GM10248 (cell line): ENCODE measurements at places on chromosomes 3 and 15.

DNA sequence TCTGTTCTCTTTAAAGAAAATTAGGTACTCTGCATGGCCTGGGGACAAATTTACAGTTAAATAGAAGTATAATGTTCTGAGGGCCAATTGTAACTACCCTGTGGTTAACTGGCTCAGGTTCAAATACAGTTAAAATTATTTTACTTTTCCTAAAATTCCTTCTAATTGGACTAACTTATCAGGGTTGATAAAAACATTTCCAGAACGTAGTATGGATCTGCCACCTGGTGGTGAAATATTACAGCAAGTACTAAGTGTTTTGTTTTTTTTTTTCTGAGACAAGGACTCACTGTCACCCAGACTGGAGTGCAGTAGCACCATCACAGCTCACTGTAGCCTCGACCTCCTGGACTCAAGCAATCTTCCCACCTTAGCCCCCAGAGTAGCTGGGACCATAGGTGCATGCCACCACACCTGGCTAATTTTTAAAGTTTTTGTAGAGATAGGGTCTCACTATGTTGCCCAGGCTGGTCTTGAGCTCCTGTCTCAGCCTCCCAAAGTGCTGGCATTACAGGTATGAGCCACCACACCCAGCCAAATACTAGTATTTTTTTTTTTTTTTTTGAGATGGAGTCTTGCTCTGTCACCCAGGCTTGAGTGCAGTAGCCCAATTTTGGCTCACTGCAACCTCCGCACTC lies 29.2 kb downstream of the NEO1 start:
- no peak for DNase-seq

- DNase-seq, result peak; percentile 86
Measured at GRCh38 chr15:76139368-76140073, 79.7 kb downstream of the TMEM266 start.

- no peak for DNase-seq
Measured at GRCh38 chr3:16468002-16468335, 45.5 kb downstream of the RFTN1 start.

DNA sequence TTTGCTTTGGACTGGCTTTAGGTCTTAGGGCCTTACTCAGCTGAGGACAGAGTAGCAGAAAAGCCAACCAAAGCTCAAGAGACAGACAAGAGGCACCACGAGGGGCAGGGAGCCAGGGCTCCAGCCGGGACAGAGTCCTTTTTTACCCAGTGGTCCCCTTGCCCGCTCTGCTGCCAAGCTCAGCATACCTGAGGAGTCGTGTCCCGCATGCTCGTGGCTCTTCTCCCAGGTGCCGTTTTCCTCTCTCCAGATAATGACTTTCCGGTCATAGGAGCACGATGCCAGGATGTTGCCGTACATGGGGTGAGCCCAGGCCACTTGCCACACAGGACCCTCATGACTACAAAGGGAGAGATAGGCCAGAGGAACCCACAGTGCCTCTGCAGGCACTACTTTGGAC lies 8.5 kb downstream of the SEC13 start:
- no peak for DNase-seq

GRCh38 chr3:43707998-43708397 lies 17.3 kb downstream of the ABHD5 start:
- no peak for DNase-seq

DNA sequence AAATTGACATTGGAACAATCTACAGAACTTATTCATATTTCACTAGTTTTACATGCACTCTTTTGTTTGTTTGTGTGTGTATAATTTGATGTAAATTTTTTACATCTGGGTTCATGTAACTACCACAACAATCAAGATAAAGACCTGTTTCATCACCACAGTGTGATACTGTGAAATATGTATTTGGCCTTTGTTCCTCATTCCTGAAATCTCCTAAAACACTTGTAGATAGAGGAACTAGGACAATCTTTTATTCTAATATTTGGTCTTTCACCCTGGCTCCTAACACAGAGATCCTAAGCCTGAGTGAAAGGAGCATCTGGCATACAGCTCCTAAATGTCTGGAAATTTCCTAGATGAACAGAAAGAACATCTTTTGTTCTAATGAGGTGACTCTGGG lies 155.0 kb upstream of the GPR149 start:
- DNase-seq, result no peak

DNA sequence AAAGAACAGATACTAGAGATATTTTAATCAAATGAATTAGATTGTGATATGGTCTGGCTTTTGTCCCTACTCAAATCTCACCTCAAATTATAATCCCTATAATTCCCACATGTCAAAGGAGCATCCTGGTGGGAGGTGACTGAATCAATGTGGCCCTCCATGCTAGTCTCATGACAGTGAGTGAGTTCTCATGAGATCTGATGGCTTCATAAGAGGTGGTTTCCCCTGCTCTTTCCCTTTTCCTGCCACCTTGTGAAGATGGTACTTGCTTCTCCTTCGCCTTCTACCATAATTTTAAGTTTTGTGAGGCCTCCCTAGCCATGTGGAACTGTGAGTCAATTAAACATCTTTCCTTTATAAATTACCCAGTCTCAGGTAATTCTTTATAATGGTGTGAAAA lies 82.8 kb downstream of the FAIM start:
- DNase-seq, result no peak

DNA sequence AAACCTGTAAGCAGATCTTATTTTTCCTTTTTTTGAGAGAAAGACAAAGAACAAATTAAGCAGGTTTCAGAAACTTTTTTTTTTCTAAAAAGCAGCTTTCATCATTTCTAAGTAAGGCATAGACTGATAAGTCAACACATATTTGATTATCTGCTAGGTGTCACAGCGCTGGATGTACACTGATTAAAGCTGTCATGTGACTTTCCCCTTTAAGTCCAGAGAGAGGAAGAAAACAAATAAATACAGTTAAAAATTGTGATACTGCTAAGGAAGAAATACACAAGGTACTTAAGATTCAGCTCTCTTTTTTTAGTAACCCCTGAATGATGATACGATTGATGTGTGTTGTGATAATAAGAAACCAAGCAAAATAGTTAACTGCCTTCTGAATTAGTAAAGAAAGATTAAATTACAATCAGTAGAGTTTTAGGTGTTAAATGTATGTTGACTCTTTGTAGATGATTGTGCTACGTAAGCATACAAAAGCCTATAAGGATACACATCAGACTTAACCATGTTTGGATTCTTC lies 2.8 kb downstream of the GLCE start:
- no peak for DNase-seq

- no peak for DNase-seq
Measured at GRCh38 chr15:91225741-91226140, 125.7 kb downstream of the SV2B start.
